ENCODE measurements at places on chromosomes 7 and 10. TPM values are rescaled to one million over a fixed set of nuclear protein-coding genes. Genes with fewer than 3 reads are reported as not detected.

Gene TFAM
- total RNA-seq = 64.7 TPM

Gene ACTL6B
- not detected for total RNA-seq

Gene TAS2R41
- not detected for total RNA-seq

Gene NOC3L
- total RNA-seq = 24.4 TPM

Gene GNAT3
- not detected for total RNA-seq

Gene TUBB8
- not detected for total RNA-seq

Gene ZNF655
- total RNA-seq = 56.4 TPM

Gene NAT16
- total RNA-seq = 0.06 TPM

Gene PTPRZ1
- not detected for total RNA-seq

Gene NUPR2
- total RNA-seq = not detected

Gene RPA3
- 102 TPM for total RNA-seq

Gene DPP6
- not detected for total RNA-seq

All from A549 treated with GW870086 at 1 μM for 4 hours (cell line).